ENCODE measurements at places on chromosomes 6 and 20.

DNA sequence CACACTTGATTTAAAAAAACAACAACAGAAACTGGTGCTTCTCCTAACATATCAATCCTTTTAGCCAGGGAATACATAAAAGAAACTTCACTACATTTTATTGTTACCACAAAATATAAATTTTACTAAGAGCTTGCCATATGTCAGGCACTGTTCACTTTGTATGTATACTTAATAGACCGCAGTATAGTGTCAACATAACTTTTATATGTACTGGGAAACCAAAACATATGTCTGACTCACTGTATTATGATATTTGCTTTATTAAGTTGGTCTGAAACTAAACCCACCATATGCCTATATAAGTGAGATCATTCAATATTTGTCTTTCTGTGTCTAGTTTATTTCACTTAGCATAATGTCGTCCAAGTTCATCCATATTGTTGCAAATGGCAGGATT lies 108.4 kb downstream of the KLHL32 start:
- DNase-seq = no peak

GRCh38 chr6:39016839-39017546 lies 31.6 kb upstream of the GLP1R start:
- no peak for DNase-seq

DNA sequence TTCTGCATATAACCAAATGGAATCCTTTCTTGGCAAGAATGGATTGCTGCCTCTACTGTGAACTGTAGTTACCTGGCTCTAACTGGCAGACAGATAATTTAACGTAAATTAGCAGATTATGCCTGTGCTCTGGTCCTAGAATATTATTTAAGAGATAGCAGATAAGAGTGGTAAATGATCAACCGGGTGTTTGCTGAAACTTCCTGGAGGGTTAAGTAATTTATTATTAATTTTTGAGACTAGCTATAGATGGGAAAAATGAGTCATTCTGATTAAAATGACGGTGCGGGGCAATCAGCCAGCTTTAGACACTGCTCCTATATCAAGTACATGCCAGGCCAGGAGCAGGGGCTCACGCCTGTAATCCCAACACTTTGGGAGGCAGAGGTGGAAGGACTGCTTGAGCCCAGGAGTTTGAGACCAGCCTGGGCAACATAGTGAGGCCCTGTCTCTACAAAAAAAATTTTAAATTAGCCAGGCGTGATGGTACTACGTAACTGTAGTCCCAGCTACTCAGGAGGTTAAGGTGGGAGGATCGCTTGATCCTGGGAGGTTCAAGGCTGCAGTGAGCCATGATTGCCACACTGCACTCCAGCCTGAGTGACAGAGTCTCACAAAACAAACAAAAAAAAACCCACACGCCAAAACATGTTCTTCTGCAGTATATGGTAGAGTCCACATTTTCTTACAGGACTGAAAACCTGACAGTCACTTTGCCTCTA lies 22.6 kb downstream of the B4GALT5 start:
- DNase-seq = no peak

- no peak for DNase-seq
These were observed 24.6 kb downstream of the RBM38 start for GRCh38 chr20:57415771-57416170.

GRCh38 chr20:54123587-54124180 lies 50.1 kb downstream of the CYP24A1 start:
- no peak for DNase-seq

DNA sequence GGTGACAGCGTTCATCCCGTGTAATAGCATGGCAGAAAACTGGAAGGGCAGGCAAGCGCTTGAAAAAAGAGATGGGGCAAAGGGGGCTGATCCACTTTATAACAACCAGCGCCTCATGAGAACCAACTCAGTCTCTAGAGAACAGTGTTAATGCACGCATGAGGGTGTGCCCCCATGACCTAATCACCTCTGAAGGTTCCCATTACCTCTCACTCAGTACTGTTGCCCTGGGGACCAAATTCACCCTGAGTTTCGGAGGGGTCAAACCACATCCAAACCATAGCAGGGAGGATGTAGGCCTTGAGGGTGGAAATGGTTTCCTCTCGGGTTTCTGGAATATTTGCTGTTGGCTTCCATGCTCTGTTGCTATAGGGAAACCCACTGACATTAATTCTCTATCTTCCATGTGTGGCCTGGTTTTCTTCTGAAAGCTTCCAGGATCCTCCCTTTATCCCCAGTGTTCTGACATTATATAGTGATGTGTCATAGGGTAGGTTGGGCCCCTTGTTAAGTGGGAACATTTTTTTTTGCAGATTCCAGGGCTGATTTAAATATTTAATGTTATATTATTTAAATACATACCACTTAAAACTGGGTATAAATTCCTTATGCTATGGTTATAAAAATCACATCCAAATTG lies 65.2 kb downstream of the PPP1R14C start:
- DNase-seq = no peak

DNA sequence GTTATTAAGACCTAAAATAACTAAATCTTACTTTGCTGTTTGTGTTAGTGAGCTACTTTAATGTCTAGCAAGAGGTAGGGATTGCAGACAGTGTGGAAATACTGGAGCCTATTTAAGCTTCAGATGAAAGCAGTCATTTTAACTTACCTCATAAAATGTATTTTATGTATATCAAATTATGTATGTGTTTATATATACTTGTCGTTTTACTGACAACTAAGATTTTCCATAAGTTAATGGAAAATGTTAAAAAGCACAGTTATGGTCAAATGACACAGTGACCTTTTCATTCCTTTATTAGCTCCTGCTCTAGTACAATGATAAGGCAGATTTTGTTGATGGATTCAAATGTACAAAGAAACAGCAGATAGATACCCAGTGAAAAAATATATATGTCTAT lies 34.6 kb downstream of the QKI start:
- DNase-seq = no peak

DNA sequence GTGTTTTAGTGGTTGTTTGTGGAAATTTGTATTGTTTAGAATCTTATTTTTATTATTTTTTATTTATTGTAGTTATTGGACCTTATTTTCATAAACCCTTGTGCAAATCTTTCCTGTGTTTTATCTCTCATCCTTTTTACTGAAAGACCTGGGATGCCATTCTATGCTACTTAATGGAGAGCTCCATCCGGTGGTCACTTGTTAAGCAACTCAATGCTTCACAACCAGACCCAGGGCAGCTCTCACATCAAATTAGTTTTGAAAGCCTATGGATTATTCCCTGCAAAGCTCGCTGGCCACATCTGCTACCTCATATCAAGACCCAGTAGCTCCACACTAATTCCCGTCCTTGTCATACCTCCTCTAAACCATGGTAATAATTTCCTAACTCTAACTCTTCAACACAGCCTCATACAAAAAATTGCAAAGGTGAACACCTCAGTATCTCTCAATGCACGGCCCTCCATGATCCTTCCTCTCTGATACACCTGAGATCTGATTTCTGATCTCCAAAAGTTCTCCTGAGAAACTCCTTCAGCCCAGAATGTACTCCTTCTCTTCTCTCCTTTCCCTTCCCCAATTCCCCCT lies 296.6 kb upstream of the MANEA start:
- no peak for DNase-seq

DNA sequence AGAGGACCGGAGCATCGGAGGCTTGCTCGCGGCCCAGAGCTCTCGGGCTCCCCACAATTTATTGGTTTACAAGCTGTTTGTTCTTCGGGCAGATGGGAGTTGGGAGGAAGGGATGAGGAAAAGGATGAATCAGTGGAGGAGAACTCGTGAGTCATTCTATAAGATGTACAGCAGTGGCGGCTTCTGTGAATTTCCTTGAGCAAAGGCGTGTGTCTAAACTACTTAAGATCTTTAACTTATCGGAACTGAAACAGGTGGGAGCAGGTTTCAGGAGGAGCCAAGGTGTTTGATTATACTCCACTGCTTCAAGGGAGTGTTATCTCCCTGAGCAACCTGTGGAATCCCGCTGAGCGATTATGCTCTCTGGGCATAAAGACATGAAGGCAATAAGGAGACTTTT lies 50.5 kb upstream of the IBTK start:
- no peak for DNase-seq

- DNase-seq = no peak
These were observed 53.8 kb downstream of the DNAAF9 start for GRCh38 chr20:3353646-3354045.

DNA sequence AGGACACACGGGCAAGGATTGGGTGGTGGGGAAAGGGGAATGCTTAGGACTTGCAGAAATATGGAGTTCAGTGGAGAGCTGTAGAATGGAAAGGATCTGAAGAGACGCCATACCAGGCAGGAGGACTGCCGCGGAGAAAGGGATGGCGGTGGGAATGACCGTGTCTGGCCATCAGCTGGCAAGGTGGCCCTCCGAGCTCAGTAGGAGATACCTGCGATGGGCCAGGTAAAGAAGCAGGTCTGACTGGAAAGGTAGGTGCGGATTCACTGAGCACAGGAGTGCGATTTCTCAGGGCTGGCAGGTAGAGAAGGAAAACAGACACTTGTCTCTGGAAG lies 26.0 kb downstream of the PCK1 start:
- no peak for DNase-seq

GRCh38 chr20:20196610-20197009 lies 144.3 kb downstream of the CFAP61 start:
- DNase-seq = no peak

DNA sequence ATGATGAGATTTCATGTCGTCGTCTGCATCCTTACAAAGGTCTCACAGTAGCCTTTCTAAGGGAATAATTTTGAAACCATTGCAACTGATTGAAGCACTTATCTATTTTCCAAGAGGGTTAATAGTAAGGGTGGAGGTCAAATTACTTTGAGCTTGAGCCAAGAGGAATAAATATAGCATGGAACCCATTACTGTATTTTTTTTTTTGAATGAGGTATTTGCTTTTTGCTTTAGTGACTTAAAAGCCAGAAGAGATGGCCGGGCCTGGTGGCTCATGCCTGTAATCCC lies 78.3 kb downstream of the SCAND1 start:
- DNase-seq = no peak

- DNase-seq = no peak
These were observed 172.0 kb downstream of the TBC1D7 start for GRCh38 chr6:13156381-13156780.

- DNase-seq = no peak
These were observed 9.8 kb downstream of the NELFCD start for GRCh38 chr20:58990651-58991445.

DNA sequence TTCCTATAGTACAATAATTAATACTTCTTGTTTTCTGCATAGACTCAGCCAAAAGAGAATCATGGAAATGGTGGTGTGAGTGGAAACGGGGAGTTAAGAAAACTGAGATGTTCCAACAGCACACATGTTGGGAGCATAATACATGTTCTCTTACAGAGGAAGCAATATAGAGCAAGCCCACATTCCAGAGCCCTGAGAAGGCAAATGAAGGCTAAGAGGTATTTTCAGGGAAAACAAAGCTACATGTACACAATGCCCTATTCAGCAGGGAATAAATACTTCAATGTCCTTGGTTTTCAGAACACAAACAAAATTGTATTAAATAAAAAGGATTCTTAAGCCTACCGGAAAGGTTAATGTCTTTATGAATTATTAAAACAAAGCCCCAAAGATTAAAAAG lies 35.1 kb upstream of the SMIM8 start:
- no peak for DNase-seq

- DNase-seq = no peak
These were observed 10.4 kb downstream of the PLCG1 start for GRCh38 chr20:41147767-41148191.

GRCh38 chr6:18820725-18821124 lies 433.6 kb downstream of the RNF144B start:
- DNase-seq = no peak

DNA sequence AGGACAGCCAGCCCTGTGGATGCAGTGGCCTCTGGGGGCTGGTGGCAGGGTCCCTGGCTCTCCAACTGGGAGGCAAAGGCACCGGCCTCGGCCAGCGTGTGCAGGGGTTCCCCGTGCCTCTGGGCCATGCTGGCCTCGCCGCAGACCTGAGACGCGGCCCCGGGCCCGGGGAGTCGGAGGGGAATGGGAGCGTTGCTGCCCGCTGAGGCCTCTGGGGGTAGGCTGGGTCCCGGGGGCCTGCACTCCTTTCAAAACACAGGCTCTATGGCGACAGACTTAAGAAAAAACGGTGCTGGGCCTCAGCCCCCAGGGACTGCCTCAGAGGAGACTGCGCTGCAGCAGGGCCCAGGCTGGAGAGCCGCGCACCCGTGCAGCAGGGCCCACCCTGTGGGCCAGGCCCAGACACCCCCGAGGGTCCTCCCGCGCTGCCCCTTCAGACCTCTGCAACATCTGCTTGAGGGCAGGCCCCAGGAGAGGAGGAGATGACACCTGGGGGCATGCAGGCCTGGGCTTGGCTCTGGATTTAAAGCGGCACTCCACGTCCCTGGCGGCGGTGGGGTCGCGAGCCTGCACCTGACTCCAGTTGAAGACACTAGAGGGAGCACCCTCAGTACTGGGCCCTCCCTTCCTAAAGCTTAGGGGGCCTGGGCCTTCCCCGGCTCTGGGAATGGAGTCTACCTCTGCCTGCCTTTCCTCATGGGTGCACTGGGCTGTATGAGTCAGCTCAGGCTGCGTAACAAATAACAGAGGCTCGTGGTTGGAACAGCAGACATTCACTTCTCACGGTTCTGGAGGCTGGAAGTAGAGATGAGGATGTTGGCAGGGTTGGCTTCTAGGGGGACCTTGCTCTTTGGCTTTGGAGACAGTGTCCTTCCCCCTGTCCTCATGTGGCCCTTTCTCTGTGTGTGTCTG lies 117.4 kb upstream of the RPS6KA2 start:
- DNase-seq = no peak

DNA sequence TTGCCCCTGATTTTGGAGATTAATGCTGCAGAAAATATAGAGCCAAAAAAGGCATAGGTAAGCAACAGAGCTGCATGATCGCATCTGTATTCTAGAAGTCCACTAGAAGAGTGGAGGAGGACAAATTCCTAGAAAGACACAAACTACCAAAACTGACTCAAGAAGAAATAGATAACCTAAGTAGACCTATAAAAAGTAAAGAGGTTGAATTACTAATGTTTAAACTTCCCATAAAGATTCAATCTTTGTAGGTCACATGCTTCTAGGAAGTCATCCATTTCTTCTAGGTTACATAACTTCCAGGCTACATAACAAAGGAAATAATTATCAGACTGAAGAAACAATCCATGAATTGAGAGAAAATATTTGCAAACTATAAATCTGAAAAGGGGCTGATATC lies 84.4 kb downstream of the JPH2 start:
- DNase-seq = no peak

GRCh38 chr20:23419995-23420901 lies 1.0 kb downstream of the NAPB start:
- peak; percentile 84 for DNase-seq

- DNase-seq = peak; percentile 48
These were observed 7.7 kb upstream of the C20orf203 start for GRCh38 chr20:32681175-32682084.

- DNase-seq = no peak
These were observed 32.4 kb upstream of the AAR2 start for GRCh38 chr20:36203861-36204260.

- no peak for DNase-seq
These were observed 40.4 kb upstream of the TINAG start for GRCh38 chr6:54267798-54268197.

GRCh38 chr6:151070631-151071051 lies 169.1 kb upstream of the AKAP12 start:
- no peak for DNase-seq

Measured in posterior cingulate gyrus (tissue), 11 donors.